ENCODE measurements at places on chromosomes 4 and X.

GRCh38 chr4:54233697-54234496 lies 4.8 kb downstream of the PDGFRA start:
- DNase-seq = no peak

DNA sequence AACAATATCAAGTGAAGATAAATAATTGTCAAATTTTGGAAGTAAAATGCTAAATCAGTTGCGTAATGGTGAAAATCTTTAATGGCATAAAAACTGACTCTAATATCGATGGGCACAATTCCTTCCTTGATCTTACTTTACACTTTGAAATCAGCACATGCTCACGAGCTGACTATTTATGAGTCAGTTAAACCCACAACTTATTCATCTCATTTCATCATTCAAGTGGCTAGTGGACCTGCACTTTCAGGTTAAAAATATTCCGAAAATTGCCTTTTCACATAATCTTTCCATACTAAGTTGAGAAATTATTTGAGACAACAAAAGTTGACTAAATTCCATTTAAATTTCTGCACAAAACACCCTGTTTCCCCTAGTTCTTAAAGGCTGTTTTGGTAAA lies 582.1 kb upstream of the TENM3 start:
- DNase-seq = no peak

DNA sequence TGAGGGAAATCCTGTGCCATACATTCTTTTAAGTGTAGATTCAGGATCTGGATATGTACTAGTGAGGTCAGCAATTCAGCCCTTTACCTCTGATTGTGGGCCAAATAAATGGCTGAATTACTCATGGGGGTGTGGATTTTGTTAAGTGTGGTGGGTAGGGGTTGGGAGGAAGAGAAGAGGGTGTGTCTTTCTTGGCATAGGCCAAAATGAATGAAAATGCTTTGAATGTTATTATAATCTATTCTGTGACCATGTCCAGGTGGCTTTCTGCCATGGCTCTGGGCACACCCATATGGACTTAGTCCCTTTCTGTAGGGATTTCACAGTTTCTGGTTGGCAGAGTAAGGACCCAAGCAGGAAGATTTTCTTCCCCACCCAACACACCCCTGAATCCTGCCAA lies 244.3 kb downstream of the CBR4 start:
- DNase-seq = no peak

- DNase-seq = no peak
These were observed 48.6 kb upstream of the AMELX start for GRCh38 chrX:11244636-11245035.

GRCh38 chr4:152708361-152708760 lies 28.6 kb upstream of the TMEM154 start:
- no peak for DNase-seq

DNA sequence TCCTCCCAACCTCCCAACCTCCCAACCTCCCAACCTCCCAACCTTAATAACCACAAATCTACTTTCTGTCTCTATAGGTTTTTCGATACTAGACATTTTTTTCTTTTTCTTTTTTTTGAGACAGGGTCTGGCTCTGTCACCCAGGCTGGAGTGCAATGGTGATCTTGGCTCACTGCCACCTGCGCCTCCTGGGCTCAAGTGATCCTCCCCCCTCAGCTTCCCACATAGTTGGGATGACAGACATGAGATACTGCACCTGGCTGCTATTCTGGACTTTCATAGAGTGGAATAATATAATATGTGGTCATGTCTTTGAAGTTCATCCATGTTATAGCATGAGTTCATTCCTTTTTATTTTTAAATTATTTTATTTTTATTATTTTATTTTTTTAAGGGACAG lies 39.5 kb upstream of the ZFX start:
- no peak for DNase-seq

DNA sequence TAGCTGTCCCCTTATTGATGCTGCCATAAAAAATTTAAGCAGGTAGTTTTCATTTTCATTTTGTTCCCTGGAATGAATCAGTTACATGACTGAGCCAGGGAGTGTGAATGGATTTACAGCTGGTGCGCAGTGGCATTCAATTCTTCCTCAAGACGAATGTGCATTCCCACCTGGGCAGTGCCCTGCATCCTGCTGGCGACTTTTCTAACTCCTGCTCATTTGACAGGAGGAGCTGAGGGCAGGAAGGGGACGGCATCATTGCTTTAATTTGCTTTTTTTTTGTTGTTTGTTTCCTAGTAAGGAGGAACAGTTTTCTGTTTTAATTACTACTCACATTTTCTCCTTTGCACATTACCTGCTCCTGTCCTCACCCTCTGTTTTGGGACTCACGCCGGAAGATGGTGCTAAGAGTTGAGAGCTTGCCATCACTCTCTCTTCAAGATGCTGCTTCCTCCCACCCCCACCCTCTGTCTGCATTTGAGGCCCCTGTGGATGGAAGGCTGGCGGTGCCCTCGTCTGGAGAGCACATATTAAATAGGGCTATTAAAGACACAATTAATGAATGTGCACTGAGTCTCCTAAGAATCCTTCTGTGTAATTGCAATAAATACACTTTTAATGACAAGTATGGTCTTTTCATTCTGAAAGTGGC lies 35.8 kb downstream of the PSAPL1 start:
- DNase-seq = no peak

GRCh38 chr4:173057901-173058300 lies 110.7 kb upstream of the GALNT7 start:
- no peak for DNase-seq

GRCh38 chr4:163251204-163251603 lies 81.2 kb downstream of the NPY1R start:
- no peak for DNase-seq

Measured in SIG-M5 (cell line).